T-cell (primary cell): ENCODE measurements at places on chromosomes 12 and 14.

- H3K36me3 ChIP-seq: no peaks in the 10 kb centered on the region
- no peaks in the 10 kb centered on the region for H3K4me1 ChIP-seq
- DNase-seq: no peak
- no peaks in the 10 kb centered on the region for H3K27me3 ChIP-seq
- no peak overlapping the region for H3K27ac ChIP-seq
- no peak overlapping the region for H3K4me3 ChIP-seq
Observed at GRCh38 chr14:63322897-63323573, 4.3 kb upstream of the GPHB5 start.

DNA sequence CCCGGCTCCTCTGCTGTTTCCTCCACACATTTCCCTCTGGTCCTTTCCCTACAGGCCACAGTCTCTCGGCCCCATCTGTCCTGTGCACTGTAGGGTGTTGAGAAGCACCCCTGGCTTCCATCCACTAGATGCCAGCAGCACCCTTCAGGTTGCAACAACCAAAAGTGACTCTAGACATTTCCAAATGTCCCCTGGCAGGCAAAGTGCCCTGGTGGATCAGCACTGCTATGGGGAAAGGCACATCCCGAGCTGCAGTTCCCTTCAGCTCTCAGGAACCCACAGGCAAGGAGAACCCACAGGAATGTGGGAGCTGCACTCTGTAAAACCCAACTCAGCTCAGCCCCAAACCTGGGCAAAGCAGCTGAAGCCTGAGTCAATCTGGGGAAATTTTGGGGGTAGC lies 77.0 kb downstream of the RBM19 start:
- H3K27ac ChIP-seq: no peak overlapping the region
- H3K4me3 ChIP-seq: no peak overlapping the region
- peaks cover 6% of the 10 kb centered on the region for H3K36me3 ChIP-seq
- H3K27me3 ChIP-seq: no peaks in the 10 kb centered on the region
- no peak for DNase-seq
- H3K4me1 ChIP-seq: no peaks in the 10 kb centered on the region

- no peaks in the 10 kb centered on the region for H3K27me3 ChIP-seq
- H3K4me3 ChIP-seq: no peak overlapping the region
- no peak overlapping the region for H3K27ac ChIP-seq
- no peak for DNase-seq
- peaks cover 24% of the 10 kb centered on the region for H3K4me1 ChIP-seq
Observed at GRCh38 chr14:69657950-69658355, 46.6 kb downstream of the SUSD6 start.

- peaks cover 3% of the 10 kb centered on the region for H3K36me3 ChIP-seq
- no peaks in the 10 kb centered on the region for H3K27me3 ChIP-seq
- peaks cover 4% of the 10 kb centered on the region for H3K4me1 ChIP-seq
Observed at GRCh38 chr12:123139926-123140675, 10.8 kb downstream of the PITPNM2 start.

GRCh38 chr14:63713764-63714163 lies 14.1 kb downstream of the SGPP1 start:
- DNase-seq: no peak
- peak overlapping the region; percentile 43 for H3K27ac ChIP-seq
- H3K4me3 ChIP-seq: no peak overlapping the region

- no peaks in the 10 kb centered on the region for H3K36me3 ChIP-seq
- no peak overlapping the region for H3K4me3 ChIP-seq
- no peaks in the 10 kb centered on the region for H3K4me1 ChIP-seq
Observed at GRCh38 chr14:20818861-20819260, 16.2 kb upstream of the RNASE1 start.

- H3K27me3 ChIP-seq: no peaks in the 10 kb centered on the region
- DNase-seq: no peak
- no peak overlapping the region for H3K27ac ChIP-seq
- H3K4me1 ChIP-seq: no peaks in the 10 kb centered on the region
Observed at GRCh38 chr14:31070431-31070830, 44.3 kb upstream of the STRN3 start.

GRCh38 chr12:57202321-57202720 lies 14.3 kb upstream of the NXPH4 start:
- no peaks in the 10 kb centered on the region for H3K27me3 ChIP-seq
- no peaks in the 10 kb centered on the region for H3K4me1 ChIP-seq
- H3K27ac ChIP-seq: no peak overlapping the region
- H3K4me3 ChIP-seq: no peak overlapping the region
- no peak for DNase-seq
